KG1 (cell line): ENCODE measurements at places on chromosomes 6 and 20.

GRCh38 chr6:15994814-15995459 lies 133.9 kb upstream of the MYLIP start:
- DNase-seq = no peak

GRCh38 chr6:33166363-33166762 lies 25.9 kb downstream of the COL11A2 start:
- no peak for DNase-seq

GRCh38 chr6:28880894-28881780 lies 42.6 kb downstream of the TRIM27 start:
- DNase-seq = peak; percentile 75

DNA sequence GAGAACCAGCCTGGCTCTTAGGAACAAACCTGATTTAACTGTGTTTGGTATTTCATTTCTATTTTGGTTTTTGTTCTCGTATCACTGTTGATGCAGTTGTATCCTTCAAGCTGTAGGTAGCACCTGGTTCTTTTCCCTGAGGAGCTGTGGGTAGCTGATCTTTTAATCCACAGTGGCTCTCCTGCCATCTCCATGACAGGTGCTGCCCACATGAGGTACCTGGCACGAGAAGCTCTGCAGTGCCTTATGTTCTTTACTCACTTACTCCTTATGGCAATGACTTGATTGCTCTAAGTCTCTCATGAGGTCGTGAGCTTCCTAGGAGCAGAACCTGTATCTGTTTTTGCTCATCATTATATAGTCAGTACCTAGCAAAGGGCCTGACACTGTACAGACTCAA lies 74.3 kb upstream of the EMILIN3 start:
- DNase-seq = no peak

- no peak for DNase-seq
Measured at GRCh38 chr6:11459079-11459610, 78.4 kb upstream of the TMEM170B start.

- DNase-seq = no peak
Measured at GRCh38 chr6:15254070-15254975, 8.5 kb downstream of the JARID2 start.

GRCh38 chr6:12113190-12113577 lies 101.1 kb downstream of the HIVEP1 start:
- no peak for DNase-seq

DNA sequence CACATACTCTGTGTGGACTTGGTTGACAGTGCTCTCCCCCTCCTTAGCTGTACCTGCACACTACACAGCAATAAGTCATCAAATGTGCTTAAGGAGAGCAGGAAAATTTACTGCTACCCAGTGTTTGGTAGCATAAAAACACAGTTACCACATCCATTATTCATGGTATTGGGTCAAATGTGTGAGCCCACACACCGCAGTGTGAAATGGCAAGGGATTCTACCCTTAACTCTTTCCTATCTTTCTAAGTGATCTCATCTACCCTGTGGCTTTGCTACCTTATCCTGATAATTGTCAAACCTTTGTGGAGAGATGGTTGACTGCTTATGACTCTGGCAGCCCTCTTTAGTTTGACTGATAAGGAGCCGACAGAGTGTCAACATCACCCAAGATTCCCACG lies 47.6 kb downstream of the STX11 start:
- no peak for DNase-seq

DNA sequence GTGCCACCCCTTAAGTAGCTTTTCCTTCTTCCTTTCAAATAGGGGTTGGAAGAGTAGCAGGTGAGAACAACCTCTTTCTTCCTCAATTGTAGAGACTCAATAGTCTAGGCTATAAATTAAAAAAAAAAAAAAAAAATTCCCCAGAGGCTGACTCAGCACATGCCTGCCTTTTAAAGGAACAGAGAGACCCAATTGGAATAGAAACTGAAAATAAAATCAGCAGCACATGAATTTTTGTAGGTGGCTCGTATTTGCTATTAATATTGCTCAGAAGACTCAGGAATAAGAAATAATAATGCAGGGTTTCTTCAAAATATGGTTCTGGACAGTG lies 19.3 kb downstream of the TOP1 start:
- DNase-seq = no peak

GRCh38 chr6:19866173-19866984 lies 29.2 kb downstream of the ID4 start:
- DNase-seq = no peak

DNA sequence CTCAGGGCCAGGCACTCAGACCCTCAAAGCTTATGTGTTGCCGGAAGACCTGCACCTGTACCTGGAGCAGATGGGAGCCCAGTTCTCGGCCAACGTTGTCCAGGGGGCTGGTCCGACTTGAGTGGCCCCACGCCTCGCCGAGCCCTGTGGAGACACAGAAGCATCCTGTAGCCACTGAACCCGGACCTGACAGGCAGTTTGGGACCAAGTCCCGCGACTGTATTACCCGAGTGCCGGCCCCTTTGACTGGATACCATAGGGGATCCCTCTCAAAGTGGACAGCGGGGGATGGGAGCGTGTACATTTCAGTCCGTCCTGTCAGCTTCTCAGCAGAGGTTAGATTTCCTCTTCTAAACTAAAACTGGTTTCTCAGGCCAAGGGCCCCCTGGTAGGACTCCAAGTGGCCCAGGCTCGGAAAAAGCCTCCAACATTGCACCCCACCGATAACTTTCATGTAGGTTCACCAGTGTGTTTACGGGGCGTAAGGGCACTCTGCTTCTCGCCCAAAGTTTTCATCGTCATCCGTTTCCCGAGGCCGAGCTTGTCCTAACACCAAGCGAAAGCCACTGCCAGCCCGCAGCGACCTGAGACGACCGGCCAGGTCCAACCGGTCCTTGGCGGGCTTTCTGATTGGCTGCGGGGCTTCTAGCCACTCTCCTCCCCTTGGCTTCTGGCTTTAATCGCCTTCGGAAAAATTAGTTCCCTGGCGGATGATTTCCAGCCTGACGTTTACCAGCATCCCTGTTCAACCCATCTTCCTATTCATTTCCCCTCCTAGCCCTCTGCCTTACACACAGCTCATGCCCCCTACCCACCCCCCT lies 10.8 kb downstream of the SIM1 start:
- DNase-seq = no peak

DNA sequence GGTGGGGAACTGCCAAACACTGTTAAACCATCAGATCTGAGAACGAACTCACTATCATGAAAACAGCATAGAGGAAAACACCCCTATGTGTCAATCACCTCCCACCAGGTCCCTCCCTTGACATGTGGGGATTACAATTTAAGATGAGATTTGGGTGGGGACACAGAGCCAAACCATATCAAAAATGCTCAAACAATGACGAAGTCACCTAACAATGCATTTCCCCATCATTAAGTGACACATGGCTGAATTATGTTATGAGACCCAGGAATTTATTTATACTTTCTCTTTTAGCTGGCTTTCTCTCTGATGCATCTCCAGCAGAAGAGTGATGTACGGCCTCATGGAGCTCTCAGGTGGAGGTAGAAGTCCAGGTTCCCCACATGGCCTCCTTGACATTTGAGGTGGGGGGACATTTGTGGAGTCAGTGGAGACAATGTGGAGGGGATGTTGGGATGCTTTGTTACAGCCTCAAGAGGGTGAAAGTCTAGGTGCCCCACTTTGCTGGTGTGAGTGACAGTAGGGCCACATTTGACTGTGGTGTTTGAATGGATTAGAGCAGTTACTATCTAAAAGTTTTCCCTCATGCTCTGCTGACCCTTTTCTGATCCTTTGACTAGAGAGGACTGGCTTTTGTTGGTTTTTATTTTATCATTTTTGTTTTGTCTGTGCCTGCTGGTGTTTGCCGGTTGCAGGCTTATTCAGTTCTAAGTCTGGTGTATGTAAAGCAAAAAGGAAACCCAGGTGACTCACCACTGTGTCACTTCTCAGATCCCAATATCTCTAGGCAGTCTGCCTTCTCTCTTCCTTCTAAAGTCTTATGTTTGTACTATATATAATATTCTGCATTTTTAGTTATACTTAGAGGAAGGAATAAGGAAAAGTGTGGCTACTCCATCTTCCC lies 18.5 kb upstream of the DCBLD1 start:
- DNase-seq = no peak

DNA sequence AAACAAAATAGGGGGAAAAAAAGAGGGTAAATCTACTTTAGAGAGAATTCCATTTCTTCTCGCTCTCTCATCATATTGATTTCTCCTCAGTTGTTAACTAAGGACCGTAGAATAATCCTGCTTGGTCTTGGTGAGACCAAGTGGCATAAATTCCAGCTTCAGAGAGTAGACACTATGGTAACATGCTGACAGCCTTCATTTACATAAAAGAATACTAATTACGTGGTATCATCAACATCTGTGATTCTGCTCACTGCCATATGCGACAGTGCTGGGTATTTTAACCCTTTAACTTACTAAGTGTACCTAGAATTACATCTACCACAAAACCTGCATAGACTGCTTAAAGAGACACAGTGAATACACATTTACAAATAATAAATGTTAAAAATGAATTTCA lies 27.1 kb downstream of the TOMM6 start:
- DNase-seq = no peak

DNA sequence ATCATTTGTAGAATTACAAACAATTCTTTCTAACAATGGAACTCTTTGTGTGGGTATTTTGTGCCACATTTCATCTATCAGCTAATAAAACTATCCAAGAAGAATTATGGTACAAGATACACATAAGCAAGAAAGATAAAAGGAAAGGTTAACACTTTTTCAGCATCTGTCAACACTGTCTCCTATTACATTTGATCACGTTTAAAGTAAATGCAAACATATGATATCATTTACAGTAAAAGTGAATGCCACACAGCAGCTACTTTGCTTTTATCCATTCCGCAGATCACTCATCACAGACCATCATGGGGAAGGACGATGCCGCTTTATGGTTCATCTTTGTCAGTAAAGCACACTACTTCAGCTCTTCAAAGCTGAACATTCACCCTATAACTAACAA lies 456.4 kb upstream of the MANEA start:
- DNase-seq = no peak

DNA sequence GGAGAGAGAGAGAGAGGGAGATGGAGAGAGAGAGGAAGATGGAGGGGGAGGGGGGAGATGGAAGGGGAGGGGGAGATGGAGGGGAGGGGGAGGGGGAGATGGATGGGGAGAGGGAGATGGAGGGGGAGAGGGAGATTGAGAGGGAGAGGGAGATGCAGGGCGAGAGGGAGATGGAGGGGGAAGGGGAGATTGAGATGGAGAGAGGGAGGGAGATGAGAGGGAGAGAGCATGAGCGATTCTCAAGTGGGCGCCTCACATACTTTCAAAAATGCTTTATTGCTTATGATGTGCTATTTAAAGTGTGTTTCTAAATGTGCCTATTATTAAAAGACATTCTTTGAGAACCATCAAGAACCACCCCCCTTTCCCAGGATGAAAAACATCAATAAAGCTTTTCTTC lies 43.7 kb upstream of the DACT2 start:
- DNase-seq = no peak

DNA sequence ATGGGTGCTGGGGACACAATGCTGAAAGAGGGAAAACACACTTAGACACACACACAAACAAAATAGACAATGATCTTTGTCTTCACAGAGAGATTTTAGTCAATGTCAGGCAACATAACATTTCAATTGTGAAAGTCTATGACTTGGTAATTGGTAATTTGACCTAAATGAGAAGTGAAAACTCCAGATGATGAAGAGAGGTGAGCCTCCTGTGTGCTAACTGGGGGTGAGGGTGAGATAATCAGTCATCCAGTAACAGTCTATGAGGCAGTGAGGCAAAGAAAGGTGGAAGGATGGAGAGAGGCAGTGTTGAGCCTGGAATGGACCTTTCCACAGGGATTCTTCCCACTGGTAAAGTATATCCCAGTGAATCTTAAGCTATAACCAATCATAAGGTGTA lies 744.2 kb downstream of the MAFB start:
- DNase-seq = no peak

DNA sequence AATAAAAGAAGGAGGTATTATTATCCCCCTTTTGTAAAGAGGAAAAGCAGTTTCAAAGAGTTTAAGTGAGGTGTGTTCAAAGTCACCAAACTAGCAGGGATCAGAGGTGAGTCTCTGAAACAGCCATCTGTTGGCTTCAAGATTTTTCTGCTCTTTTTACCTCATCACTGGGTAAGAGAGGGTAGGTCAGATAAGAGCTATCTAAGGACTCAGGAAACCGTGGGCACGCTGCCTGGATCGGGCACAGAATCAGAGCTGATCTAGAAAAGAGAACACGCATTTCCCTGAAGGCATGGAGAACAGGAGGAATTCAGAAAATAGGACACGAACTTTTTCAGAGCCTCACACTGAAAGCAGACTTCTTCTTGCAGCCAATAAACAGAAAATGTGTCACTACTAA lies 65.8 kb upstream of the LY86 start:
- no peak for DNase-seq

- DNase-seq = no peak
Measured at GRCh38 chr6:124613031-124613430, 349.2 kb upstream of the RNF217 start.

- DNase-seq = no peak
Measured at GRCh38 chr6:106216527-106216926, 109.0 kb downstream of the ATG5 start.

GRCh38 chr20:3997446-3997845 lies 17.9 kb downstream of the RNF24 start:
- DNase-seq = no peak

- DNase-seq = no peak
Measured at GRCh38 chr6:39790772-39791171, 1.4 kb upstream of the DAAM2 start.

DNA sequence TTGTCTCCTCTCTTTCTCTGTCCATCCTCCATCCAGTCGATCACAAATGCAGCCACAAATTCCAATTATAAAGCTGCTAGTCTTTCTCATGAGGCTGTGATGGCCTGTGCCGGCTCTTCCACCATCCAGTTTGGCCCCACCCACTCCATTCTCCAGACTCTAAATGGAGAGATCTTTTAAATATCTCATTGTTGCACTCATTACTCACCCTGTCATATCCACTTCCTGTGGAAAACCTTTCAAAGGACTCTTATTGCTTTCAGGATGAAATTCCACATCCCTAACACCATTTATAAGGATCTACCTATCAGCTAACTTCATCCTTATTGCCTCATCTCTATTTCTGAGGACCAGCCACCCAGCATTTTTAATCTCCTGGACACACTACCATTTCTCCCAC lies 70.6 kb downstream of the NRN1 start:
- no peak for DNase-seq

- no peak for DNase-seq
Measured at GRCh38 chr6:138577151-138577915, 78.0 kb upstream of the NHSL1 start.

- DNase-seq = no peak
Measured at GRCh38 chr6:36232172-36232571, 35.6 kb downstream of the BRPF3 start.
